A549 treated with Mapracorat at 1 μM for 4 hours (cell line): ENCODE measurements at places on chromosomes 6 and 20. TPM values are rescaled to one million over a fixed set of nuclear protein-coding genes. Genes with fewer than 3 reads are reported as not detected.

TRIM10 gene
- total RNA-seq: not detected in 5 replicates

EEF1A2 gene
- total RNA-seq: 132 to 182 TPM (median 150 TPM) in 5 replicates

ADAT2 gene
- total RNA-seq: 3.5 to 4.4 TPM (median 4.0 TPM) in 5 replicates

ADGRB3 gene
- total RNA-seq: not detected in 5 replicates

MED23 gene
- total RNA-seq: 5.8 to 7.7 TPM (median 6.6 TPM) in 5 replicates

ROMO1 gene
- total RNA-seq: 343 to 392 TPM (median 375 TPM) in 5 replicates

POU3F2 gene
- not detected in 5 replicates for total RNA-seq

OGFRL1 gene
- total RNA-seq: 4.7 to 6.5 TPM (median 5.6 TPM) in 5 replicates

ZNF311 gene
- 0.10 to 0.29 TPM (median 0.18 TPM) in 5 replicates for total RNA-seq

SULF2 gene
- 20.5 to 23.5 TPM (median 21.6 TPM) in 5 replicates for total RNA-seq

DLK2 gene
- total RNA-seq: 4.5 to 7.5 TPM (median 7.1 TPM) in 5 replicates

LINC00237 gene
- total RNA-seq: not detected in 5 replicates
